Ammon's horn (tissue), 1 donor: ENCODE measurements at places on chromosomes 11 and 22.
A peak's percentile ranks its signal among the peaks of the same experiment; 100 is the strongest.

DNA sequence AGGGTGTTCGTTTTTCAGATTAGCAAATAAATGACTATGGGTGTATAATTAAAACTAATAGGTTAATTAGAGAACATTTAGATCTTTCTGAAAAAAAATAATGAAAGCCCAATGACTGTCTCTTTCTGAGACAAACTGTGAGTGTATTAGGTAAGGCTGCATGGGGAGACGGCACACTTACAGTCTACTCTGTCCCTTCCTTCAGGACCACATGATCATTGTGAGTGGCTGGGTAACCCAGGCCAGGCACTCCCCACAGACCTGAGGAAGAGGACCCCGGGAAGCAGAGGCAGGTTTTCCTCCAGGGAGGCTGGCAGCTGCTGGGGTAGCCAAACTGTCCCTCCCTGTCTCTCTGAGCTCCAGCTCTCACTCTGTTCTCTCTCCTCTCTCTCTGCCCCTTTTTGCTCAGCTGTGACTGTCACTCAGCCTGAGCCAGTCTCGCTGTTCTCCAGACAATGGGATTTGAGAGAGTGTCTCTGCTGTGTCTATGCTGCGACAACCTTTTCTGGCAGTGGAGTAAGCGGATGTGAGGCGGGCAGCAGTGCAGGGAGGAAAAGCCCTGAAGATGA, 83.1 kb upstream of the NCAM1 start:
- peak; percentile 22 for DNase-seq

- DNase-seq, result no peak
These were observed 5.3 kb downstream of the GLB1L2 start for GRCh38 chr11:134337051-134337450.

GRCh38 chr11:115464269-115464668, 39.9 kb downstream of the CADM1 start:
- DNase-seq, result no peak

DNA sequence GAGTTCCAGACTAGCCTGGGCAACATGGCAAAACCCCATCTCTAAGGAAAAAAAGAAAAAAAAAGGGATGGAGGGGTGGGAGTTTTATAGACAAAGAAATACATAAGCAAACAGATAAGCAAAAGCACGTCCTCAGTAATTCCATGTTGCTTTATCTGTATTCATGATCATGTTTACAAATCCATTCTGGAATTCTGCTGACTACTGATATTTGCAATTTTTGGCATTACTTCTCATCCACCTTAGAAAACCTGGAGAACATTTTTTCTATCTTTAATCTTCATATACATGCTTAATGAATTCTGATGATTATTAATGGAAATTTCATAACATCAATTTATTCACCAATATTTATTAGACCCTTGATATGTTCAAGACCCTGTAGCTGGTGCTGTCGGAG, 1.7 kb upstream of the FDX1 start:
- no peak for DNase-seq

DNA sequence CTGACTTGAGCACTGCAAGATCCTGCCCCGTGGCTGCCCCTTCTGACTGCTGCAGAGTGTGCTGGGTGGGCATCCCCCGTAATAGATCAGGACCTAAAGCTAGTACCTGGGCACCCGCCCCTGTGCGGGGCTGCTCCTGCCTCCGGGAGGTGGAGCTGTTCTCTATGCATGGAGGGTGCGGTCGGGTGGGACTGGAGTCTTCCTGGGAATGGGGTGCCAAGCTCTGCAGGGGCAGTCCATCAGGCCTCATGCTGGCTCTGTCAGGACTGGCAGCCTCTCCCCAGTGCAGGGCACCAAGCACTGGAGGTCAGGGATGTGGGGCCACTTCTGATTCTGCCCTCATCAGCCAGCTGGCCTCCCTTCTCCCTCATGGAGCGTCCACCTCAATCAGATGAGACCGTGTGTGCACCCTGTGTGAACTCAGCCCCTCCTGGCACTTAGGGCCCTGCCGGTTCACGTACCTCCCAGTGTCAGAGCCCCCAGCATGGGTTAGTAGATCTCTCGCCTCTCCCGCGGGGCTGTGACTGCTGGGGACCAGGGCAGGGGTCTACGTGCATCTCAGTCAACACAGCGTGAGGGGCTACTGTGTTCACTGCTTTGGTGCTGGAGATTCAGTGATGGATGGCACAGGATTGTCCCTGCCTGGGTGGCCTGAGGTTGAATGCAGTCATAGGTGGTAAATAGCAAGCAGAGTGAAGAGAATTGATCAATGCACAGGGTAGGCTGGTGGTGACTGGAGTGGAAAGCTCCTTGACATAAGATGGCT, 30.8 kb downstream of the MPPED1 start:
- DNase-seq, result no peak

DNA sequence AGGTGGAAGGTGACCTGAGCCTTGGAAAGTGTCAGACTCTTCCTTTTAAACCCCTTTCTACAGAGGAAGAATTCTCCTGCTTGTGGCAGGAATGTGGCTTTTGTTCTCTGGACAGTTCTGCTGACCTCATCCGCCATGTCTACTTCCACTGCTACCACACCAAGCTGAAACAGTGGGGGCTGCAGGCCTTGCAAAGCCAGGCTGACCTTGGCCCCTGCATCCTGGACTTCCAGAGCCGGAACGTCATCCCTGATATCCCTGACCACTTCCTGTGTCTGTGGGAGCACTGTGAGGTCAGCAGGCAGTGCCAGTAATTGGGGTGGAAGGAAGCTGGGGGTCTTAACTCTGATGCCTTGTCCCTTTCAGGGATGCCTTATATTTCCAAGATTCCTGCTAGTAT, 9.3 kb downstream of the HINFP start:
- no peak for DNase-seq

DNA sequence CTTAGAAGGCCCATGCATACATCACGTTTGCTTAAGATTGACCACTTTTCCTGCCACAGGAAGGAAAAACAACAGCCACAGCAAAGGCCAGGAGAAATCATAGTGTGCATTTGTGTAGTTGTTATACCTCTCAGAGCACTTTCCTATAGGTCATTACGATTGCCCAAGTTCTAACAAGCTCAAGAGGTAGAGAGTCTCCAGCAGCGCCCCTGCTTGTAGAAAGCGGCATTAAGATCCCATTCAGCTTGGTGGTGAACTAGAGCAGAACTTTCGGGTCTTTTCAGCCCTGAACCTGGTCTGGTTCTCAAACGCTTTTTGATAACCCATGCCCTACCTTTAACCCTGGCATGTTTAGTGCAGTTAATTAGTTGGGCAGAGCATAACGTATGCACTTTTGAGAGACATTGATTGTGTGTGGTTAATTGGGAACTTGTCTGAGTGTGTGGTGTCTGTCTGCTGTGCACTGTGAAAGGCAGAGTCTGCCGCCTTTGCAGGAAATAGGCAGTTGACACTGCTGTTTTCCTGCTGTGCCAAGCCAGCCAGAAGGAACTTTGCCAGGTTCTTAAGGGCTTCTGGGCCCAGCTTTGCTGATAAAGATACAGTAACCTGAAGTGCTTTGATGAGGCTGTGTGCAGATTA, 109.9 kb upstream of the CLMP start:
- DNase-seq, result no peak

GRCh38 chr11:86803136-86804045, 3.0 kb downstream of the PRSS23 start:
- no peak for DNase-seq

GRCh38 chr22:19740586-19740985, 17.2 kb downstream of the GP1BB start:
- no peak for DNase-seq

GRCh38 chr11:133811850-133812685, 33.2 kb downstream of the SPATA19 start:
- DNase-seq, result no peak

DNA sequence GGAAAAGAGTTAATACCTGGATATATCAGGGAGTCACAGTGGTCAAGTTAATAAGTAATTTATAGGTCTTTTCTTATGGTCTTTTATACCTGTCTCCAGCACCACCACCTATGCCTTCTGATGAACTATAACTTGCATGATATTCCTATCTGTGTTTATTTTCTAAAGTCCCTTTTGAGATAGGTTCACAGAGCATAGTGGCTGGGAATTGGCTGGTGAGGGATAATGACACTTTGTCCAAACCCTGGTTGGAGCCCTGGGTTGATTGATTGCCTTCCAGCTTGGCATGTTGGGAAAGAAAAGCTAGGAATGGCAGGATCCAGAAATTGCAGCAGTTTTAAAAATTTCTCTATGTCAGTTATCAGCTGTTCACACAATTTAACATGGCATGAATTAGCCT, 23.2 kb downstream of the HIPK3 start:
- no peak for DNase-seq

- DNase-seq, result no peak
These were observed 9.7 kb downstream of the SDHAF2 start for GRCh38 chr11:61439615-61440014.

- no peak for DNase-seq
These were observed 52.3 kb downstream of the SHISAL1 start for GRCh38 chr22:44260216-44261035.

DNA sequence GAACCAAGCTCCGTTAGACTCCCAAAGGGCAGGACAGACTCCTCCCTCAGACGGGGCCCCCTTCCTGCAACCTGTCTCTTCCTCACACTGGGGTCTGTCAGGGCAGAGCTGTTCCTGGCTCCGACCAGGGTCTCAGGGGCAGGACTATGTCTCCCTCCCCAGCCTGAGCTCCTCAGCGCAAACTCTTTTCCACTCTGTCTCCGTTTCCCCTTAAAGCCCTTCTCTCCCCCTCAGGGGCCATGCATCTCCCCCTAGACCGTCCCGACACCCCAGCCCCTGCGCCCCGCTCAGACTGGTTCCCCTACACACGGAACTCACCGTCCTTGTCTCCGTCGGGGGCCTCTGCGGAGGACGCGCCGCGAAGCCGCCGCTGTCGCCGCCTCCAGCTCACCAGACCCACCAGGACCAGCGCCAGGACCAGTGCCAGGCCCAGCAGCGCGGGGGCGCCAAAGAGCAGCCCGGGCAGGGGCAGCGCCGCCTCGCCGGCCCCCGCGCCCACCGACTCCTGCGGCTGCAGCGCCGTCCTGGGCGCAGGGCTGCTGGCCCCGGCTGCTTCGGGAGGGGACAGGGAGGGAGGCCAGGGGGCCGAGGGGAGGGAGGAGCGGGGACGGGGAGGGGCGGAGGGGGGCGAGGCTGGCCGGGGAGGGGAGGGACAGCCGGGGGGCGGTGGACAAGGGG, 684 bp downstream of the TNFRSF13C start:
- DNase-seq, result no peak

- no peak for DNase-seq
These were observed 32.2 kb upstream of the PTPRJ start for GRCh38 chr11:47948137-47948536.

DNA sequence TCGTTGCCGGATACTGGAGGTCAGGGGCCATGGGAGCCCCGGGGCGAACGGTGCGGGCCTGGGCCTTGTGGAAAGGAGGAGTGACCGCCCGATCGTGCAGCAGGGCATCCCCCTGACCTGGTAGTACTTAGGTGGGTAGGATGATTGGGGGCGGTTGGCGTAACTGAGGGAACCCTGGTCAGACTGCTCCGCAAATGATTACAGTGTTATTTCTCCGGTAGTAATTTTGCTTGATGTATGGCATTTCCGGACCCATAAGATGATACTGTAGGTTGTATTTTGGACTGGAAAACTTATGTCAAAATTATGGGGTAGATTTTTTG, 762 bp downstream of the MTMR3 start:
- DNase-seq, result no peak

DNA sequence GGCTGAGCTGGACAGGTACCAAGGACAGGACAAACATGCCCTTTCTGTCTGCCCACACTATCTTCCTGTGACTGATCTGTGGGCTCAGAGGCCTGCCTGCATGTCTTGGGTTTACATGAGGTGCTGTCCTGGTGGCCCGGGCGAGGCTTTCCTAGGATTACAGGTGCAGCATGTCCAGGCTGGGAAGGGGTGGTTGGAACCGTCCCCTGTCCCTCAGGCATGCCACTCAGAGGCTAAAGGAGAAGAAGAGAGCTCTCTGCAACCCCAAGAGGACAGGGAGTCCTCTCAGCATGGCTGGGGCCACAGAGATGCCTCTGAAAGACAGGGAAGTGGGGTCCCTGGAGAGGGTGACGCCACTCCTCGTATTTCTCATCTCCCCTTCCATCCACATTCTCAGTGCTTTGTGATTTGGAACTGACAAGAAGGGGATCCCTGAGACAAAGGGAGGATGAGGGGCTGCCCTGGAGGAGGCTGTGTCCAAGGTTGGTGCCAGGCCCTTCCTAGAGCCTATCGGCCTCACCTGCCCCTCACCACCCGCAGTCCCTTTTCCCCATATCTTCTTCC, 64.6 kb upstream of the LMO1 start:
- no peak for DNase-seq

DNA sequence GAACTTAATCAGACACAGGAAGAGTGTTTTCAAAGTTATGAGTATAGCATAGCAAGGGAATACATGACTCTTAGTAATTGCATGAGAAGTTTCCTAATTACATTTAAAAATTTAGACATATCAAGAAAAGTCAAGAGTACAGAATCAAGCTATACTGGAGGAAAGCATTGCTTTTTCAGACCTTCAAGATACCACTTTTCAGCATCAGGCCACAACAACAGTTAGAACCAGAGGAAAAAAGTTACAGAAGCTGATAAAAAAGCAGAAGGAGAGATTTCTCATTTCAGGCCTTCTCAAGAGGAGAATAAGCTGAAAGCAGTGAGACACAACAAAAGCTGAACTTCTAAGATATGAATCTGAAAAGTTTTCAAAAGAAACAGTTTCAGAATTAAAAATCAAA, 28.1 kb upstream of the QSER1 start:
- DNase-seq, result no peak
